Fibroblast of skin of right quadriceps (primary cell): ENCODE measurements at places on chromosomes 4 and X.

DNA sequence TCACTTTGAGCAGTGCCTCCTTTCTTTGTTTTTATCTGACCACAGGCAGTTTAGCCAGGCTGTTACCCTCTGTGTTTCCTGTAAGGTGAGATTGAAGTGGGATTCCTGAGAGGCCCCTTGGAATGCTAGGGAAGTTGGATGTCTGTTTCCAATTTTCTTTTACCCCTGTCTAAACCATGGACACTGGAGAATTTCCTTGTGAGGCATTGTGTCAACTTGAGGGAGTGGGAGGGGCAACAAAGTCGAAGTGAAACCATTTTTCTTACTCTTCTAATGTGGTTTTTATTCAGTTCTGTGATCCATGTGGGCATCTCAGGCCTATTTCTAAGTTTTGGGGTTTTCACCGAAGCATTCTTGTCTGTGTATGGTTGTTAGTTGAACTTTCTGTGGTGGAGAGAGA lies 296.1 kb upstream of the UGT8 start:
- peak; percentile 68 for DNase-seq

- DNase-seq = no peak
These were observed 1.1 kb upstream of the CHST7 start for GRCh38 chrX:46572340-46572936.

DNA sequence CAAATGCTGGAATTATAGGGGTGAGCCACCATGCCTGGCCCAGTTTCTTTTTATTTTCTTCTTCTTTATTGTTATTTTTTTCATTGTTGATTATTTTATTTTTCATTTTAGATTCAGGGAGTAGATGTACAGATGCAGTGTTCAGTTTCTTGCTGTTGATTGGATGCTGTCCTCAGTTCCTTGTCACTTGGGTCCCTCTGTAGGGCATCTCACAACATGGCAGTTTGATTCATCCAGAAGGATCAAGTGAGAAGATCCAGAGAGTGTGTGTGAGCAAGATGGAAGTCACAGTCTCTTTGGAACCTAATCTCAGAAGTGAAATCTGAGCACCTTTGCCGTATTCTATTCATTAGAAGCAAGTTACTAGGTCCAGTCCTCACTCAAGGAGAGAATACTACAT lies 20.9 kb downstream of the HMGB3 start:
- DNase-seq = no peak

DNA sequence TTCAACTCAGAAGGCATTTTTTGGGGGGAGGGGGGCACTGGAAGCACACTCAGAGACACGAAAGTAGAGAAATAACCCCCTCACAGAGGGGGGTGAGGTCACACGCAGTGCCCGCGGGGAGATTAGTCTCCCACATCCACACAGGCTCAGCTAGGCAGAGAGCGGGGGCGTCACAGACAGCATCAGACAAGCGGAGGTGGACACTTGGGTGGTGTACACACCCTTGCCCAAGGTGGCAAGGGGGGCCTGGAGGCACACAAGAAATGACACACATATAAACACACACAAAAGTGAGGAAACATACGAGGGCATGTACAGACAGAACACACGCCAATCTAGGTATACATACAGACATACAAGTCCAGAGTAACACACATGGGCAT lies 637 bp upstream of the SYN1 start:
- no peak for DNase-seq

DNA sequence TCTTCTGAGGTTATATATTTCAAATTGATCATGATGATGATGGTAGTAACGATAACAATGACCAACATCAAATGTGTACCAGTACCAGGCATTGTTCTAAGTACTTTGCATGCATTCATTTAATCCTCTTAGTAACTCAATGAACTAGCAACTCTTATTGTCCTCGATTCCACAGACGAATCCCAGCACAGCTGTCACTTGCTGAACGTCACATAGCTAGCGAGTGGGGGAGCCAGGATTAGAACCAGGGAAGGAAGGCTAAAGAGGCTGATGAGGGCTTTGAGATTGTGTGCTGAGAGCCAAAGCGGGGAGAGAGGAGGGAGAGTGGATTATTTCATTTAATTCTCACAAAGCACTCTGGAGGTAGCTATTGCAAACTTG lies 103.6 kb downstream of the PHOX2B start:
- DNase-seq = no peak

- no peak for DNase-seq
These were observed 53.5 kb downstream of the SMAD1 start for GRCh38 chr4:145535202-145535601.

DNA sequence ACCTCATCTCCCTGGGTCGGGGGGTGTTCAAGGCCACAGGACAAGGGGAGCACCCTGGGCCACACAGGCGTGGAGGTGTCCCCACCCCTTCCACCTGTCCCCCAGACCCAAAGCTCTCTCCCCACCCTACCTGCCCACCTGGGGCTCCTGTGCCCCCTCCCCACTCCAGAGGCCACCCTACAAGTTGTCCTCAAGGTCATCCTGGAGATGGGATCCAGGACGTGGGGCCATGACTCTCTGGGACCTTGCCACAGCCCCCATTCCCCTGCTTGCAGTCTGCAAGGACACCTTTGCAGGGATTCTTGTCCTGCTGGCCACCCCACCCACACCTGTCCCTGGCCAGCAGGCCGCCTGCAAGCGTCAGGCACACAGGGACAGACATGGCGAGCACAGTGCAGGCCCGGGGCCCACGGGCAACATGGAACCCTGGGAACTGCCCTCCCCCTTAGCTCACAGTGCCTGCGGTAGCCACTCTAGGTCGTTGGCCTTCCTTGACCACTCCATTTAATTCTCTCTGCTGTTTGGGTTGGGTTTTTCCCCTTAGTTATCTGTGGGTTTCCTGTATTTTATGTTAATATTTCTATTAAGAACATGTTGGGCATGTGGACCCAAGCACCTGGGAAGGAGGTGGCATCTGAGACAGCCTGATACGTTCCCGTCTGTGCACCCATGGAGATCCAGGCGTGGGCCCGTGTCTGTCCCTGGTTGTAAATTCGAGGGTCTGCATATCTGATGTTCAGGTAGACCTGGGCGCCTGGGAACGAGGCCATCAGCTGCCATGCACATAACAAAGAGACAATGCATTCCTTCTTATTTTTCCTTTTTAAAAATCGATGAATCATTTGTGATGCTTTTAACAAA lies 197.5 kb downstream of the AFAP1 start:
- DNase-seq = no peak

- no peak for DNase-seq
These were observed 3.4 kb downstream of the AIFM1 start for GRCh38 chrX:130162094-130162735.

DNA sequence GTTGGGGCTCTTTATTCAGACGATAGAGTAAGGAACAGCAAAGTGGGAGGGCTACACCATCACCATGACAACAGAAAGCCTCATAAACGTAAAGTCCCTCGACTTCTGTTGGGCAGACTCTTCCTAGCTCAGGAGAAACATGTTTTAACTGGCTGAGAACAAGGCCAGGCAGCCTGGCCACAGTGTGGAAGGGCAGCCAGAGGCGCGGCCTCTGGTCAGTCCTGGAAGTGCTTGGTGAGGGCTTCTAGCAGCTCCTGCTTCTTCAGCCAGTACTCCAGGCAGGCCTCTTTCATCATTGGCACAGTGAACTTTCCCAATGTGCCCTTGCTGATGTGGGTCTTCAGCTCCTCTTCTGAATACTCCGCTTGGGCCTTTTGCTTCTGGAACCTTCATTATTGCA lies 690.9 kb downstream of the PCDH19 start:
- DNase-seq = no peak

GRCh38 chrX:47226531-47227333 lies 6.1 kb upstream of the USP11 start:
- DNase-seq = no peak

DNA sequence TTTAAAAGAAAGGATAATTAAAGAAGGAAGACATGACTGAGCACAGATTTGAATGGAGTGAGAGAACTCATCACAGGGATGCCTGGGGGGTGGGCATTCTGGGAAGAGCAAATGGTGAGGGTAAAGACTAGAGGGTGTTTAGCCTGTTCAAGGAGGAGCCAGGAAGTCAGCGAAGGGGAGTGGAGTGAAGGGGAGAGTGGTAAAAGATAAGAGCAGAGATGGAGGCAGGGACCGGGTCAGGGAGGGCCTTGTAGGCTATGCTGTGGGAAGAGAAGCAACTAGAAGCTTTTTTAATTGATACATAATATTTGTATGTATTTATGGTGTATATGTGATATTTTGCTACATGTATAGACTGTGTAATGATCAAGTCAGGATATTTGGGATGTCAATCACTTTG lies 2.2 kb upstream of the VGLL1 start:
- no peak for DNase-seq

DNA sequence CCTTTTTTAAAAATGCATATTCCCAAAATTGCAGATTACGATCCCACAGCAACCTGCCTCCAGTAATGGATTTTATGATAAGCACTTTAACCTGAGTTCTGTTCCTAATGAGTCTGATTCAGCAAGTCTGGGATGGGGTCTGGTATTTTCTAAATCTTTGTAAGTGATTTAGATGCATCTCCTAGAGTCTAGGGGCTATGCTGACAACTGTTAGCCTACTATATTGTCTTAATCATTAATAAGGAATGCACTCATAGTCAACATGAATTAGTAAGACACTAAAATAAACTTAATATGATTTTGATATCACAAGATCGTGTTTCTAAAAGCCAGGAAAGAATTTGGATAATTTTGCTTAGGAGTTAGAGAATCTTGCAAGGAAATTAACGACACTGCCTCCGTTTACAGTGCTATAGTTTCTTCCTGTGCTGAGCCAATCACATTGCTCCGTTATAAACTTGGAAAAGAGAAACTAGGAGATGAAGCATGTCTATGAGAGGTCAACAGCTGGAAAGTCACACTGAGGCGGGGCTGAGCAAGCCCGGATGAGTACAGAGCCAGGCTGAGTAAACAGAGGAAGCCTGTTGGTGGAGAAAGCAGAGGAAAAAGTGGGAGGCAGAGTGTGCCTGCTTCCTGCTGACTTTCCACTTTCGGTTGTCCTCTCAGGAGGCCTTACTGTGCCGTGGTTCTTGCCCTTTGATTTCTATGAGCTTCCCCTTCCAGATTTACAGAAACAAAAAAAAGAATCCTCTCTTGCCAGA lies 5.4 kb downstream of the SCARB2 start:
- DNase-seq = peak; percentile 77

GRCh38 chr4:37968747-37969146 lies 8.5 kb downstream of the PTTG2 start:
- no peak for DNase-seq

GRCh38 chrX:133374874-133375387 lies 40.4 kb downstream of the GPC4 start:
- DNase-seq = no peak

DNA sequence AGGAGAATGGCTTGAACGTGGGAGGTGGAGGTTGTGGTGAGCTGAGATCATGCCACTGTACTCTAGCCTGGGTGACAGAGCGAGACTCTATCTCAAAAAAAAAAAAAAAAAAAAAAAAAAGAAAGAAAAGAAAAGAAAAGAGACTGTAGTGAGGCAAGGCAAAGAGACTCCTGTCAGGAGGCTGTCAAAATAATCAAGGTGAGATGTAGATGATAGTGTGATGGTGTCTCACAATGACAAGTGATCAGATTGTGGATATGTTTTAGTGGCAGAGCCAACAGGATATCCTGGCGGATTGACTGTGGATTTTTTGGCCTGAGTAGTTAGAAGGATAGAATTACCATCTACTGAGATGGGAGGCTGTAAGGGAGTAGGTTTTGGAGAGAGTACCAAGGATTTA lies 12.6 kb downstream of the TRPC5OS start:
- no peak for DNase-seq

DNA sequence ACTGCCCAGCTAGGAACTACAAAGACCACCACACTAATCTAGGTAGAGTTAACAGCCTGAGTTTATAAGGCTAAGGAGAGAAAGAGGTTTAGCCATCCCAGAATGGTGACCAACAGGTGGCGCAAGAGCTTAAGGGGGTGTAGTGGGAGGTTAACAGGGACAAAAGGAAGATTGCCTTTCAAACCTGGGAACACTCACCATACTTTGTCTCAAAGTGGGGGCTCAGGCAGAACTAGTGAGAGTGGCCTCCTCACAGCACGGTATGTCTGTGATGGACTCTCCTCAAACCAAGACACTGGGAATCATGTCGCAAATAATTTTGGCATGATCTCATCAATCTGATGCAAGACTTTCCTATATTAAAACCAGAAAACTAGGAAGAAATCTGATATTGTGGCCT lies 23.4 kb downstream of the CCNI start:
- peak; percentile 83 for DNase-seq

- no peak for DNase-seq
These were observed 119.1 kb downstream of the TEX13A start for GRCh38 chrX:105101378-105101777.

- peak; percentile 55 for DNase-seq
These were observed 55.6 kb downstream of the CLDN34 start for GRCh38 chrX:10022580-10023245.

- DNase-seq = no peak
These were observed 165.2 kb upstream of the SLC7A11 start for GRCh38 chr4:138407329-138407728.
